ENCODE measurements at places on chromosomes 6 and 20. TPM values are rescaled to one million over a fixed set of nuclear protein-coding genes. Genes with fewer than 3 reads are reported as not detected.

DNA sequence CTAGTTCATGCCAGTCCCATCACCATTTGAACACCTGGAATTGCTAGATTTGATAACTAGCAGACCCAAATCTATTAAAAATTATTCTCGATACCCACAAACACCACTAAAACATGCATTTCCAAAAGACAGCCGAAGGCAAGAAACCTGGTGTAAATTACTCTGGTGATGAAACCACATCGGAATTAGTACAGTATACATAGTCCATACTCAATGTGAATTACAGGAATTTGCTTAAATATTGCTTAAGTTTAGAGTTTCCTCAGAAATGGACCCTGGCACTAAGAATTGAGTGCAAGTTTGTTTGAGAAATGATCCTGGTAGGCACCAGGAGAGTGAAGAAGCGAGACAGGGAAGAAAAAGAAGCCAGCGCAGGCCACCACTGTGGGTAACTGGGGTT lies 13.7 kb downstream of the LY86 start:
- DNase-seq, result no peak

DNA sequence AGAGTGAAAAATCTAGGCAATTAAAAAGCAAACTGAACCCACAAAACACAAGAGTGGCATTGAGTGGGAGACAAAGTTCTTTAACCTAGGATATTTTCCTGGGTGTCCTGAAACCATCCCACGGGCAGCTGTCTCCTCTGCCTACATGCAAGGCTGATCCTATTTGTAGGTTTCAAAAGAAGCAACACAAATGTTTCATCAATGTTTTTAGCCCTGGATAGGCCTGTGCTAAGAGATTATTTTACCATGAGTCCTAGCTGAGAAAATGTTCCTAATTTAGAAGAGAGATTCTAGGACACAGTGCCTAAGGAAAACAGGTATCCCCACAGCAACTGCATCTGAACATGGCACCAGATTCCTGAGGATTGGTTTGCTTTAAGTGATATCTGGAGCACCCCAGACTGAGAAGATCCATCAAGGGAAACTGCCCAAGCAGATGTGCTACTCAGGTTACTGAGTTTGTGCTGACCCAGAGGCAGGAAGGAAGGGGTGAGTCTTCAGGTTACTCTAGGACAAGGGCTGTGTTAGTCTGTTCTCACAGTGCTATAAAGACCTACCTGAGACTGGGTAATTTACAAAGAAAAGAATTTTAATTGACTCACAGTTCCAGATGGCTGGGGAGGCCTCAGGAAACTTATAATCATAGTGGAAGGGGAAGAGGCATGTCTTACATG lies 111.6 kb upstream of the UST start:
- DNase-seq, result no peak

DNA sequence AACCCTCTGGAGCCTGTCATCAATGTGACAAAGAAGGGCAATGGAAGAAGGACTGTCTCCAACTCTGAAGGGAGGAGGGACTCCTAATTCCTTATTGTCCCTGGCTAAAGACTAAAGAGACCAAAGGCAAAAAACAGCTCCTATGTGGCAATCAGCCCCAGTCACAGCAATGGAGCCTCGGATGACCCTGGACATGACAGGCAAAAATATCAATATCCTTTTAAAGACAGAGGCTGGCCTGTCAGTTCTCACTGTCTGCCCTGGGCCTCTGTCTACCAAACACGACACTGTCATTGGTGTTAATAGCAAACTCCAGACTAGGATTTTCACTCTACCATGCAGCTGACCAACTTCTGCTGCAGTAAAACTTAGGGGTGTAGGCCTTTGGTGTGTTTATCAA lies 38.0 kb upstream of the POU5F1 start:
- DNase-seq, result no peak

DNA sequence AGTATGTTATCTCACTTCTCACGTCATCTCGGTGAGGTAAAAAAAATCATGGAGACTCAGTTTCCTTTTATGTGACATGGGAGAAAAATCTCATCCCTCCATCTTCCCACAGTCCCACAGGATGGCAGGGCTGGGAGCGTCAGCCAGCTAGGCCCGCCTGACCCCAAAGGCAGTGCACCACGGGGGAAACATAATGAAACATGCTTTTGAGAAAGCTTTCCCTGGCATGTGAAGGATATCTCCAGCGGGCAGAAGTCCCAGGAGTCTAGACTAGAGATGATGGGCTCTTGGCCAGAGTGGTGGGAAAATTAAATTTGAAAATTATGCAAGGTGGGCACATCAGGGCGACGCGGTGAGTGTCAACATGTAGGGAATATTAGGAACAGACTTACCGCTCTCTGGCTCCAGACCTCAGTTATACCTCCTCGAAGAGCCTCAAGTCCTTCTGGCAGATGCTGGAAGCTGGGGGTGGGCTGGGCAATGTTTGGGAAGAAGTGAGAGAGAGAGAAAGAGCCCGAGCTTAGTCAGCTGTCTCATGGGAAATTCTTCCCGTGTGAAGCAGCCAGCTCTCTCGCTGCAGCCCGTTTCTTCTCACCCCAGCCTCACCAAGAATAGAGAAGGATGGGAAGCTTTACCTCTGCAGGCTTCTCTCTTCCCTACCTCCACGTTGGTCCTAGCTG lies 52.3 kb downstream of the MOCS1 start:
- DNase-seq, result no peak

DNA sequence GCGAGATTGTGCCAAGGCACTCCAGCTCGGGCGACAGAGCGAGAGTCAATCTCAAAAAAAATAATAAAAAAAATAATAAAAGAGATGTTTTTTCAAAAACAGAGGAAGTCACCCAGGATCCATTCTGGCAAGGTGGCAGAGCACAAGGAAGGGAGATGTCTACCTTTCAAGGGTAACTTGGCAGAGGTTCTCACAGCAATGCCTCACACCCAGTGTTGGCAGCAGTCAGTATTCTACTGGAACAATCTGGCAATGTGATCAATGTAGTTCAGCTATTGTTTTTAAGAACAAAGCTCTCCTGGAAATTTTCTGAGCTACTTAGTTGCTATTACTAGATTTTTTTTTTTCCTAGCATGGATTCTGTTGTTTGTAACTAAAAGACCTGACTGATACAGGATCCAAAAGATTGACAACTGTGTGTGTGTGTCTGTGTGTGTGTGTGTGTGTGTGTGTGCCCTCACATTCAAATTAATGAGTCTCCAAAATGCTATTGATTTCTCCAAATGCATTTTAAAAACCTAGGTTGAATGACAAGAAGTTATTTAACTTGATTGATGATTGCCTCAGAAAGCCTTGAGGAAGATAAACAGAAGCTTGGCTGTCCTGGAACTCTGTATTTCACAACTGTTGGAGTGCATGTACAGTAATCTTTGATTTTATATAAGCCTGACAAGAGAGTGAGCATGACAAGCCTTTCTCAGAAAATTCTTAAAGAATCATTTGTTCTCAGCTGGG lies 114.1 kb upstream of the RREB1 start:
- DNase-seq, result no peak

- DNase-seq, result no peak
These were observed 150.1 kb downstream of the DTNBP1 start for GRCh38 chr6:15512721-15513120.

GRCh38 chr20:20609522-20609921 lies 102.9 kb downstream of the RALGAPA2 start:
- DNase-seq, result no peak

GRCh38 chr6:169087443-169088041 lies 166.1 kb downstream of the THBS2 start:
- no peak for DNase-seq

GRCh38 chr20:20518263-20518662 lies 150.4 kb downstream of the INSM1 start:
- no peak for DNase-seq

- DNase-seq, result no peak
These were observed 14.0 kb downstream of the CALHM6 start for GRCh38 chr6:116475141-116475540.

- DNase-seq, result no peak
These were observed 178.4 kb downstream of the DLL1 start for GRCh38 chr6:170112583-170112860.

DNA sequence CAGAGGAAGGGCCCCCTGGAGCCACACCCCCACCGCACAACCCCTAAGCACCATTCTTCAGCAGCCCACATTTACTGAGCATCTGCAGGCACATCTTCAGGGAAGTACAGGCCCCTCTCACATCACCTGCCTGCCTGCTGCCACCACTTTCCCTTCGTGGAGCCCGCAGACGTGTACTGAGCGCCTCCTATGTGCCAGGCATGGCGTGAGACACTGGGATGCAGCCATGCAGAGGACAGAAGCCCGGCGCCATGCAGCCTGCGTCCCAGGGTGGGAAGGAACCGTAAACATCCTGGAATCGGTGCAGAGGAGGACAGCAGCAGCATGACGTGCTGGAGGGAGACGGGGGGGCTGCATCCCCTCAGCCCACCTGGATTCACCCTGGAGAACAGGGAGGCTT lies 78.1 kb downstream of the GRM4 start:
- DNase-seq, result no peak

- DNase-seq, result no peak
These were observed 132.1 kb upstream of the ADGRB3 start for GRCh38 chr6:68502946-68503345.

GRCh38 chr20:59955131-59955796 lies 3.0 kb upstream of the CDH26 start:
- DNase-seq, result no peak

DNA sequence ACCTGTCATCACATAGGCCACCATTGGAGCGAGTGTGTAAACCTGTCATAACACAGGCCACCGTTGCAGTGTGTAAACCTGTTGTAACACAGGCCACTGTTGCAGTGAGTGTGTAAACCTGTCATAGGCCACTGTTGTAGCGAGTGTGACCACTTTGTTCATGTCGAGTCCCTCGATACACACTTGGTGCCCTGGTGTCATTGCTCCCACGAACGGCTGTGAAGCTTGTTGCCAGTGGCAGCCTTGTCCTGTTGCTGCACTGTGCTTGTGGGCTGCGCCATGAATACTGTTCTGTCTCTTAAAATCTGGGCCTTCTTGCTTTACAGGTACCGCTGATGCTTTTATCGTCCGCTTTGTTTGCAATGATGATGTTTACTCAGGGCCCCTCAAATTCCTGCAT lies 61.4 kb upstream of the SLC22A1 start:
- no peak for DNase-seq

ASIP gene
- not detected for total RNA-seq

SLC17A3 gene
- total RNA-seq, result not detected

TRIM31 gene
- total RNA-seq, result not detected

LRRN4 gene
- total RNA-seq, result 19.4 TPM

PKIB gene
- 8.5 TPM for total RNA-seq

VIP gene
- total RNA-seq, result 2.7 TPM

CABLES2 gene
- total RNA-seq, result 7.8 TPM

CPNE5 gene
- total RNA-seq, result 25.7 TPM

SGK2 gene
- not detected for total RNA-seq

GPR6 gene
- total RNA-seq, result not detected

C2 gene
- total RNA-seq, result not detected

MAP7 gene
- 0.82 TPM for total RNA-seq

GPX5 gene
- not detected for total RNA-seq

SOX4 gene
- total RNA-seq, result 108 TPM

TUBB2A gene
- total RNA-seq, result 238 TPM

HLA-DMB gene
- 1.8 TPM for total RNA-seq

KIF25 gene
- total RNA-seq, result not detected
